Stimulated activated naive B cell treated with anti-CD40 and anti-IgM and Interleukin-4, amounts not matched to agents 10 μg/mL and 1 μg/mL and 100 μg/mL, for 72 hours (primary cell): ENCODE measurements at places on chromosomes 2 and 18.

GRCh38 chr2:62586981-62587380 is 81.0 kb upstream of the TMEM17 start:
- no peak for DNase-seq

DNA sequence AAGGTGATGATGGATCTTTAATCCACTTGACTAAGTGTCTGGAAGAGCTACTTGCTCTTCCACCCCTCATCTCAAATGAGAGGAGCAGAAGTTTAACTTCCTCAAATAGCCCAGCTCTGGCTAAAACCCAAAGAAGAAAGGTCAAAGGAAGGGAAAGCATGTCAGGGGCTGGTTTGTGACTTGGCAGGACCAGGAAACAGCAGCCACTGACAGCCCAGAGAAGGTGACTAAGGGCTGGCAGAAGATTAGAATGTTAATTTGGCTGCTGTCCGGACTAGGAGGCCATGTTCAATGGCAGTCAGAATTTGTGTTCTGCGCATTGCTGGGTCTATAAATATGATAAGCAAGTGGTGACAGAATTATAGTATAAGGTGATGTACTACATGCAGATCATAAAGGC is 386.2 kb downstream of the SETBP1 start:
- peak; percentile 11 for DNase-seq

DNA sequence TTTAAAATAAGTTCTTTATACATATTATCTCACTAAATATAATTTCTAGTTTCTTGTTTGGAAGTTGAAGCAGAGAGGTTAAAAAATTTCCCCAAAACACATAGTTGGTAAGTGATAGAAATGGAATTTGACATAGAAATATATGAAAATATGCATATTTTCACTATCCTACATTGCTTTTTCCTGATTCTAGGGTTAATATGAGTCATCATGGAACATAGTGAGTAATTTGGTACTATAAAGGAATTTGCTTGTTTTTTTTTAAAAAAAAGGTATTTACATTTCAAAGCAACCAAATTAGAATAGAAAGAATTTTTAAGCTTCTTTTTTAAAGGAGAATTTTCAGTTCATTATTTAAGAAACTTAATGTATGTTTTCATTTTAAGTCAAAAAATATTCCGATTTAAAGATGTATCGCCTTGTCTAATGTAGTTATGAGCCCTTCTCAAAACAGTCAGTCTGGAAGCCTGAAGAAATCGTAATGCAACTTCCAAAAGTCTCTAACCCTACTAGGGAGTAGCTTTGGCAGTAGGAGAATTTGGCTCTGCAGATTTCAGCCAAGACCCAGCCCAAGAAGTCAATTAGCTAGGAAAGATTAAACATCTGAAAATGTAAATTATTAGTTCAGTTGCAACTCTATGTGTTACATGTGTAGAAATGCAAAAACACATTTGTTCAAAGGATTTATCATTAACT is 147.3 kb downstream of the RDH14 start:
- no peak for DNase-seq

DNA sequence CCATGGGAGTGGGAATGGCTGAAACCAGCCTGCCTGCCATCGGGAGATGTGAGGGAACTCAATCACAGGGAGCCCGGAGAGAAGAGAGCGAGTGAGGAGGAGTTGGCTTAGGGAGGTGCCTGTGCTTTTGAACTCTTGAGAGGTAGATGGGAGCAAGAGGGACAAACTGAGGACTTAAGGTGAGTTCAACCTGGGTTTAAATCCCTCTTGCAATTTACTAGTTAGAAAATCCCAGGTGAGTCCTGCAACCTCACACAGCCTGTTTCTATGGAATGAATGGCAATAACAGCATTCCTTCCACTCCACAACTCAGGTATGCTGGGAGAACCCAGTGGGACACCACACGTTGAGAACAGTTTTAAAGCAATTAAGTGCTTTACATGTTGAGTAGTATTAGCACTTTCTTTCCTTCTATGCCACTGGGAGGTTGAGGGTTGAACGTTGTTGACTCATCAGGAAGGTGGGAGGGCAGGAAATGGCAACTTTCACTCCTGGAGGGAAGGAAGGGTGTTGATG is 57.3 kb downstream of the VIT start:
- no peak for DNase-seq

DNA sequence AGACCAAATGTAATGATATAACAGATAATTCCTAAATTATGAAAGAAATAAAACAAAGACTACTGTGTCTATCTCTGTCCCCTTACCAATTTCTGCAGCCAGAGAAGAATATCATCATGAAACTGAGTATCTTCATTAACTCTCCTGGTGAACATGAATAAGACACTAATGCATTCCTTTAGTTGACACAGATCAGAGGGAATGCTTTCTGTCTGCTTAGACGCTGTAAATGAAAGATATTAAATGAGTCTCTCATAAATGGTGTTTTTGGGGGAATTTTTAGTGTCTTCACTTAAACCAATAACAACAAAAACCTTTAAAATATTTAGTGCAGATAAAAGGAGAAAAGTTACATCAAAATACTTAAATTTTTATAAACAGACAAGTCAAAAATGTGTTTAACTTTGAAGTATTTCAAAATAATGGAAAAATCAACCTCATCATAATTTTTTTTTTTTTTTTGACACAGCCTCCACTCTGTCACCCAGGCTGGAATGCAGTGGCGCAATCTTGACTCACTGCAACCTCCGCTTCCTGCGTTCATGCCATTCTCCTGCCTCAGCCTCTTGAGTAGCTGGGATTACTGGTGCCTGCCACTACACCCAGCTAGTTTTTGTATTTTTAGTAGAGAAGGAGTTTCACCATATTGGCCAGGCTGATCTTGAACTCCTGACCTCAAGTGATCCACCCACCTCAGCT is 16.0 kb downstream of the EPG5 start:
- no peak for DNase-seq

DNA sequence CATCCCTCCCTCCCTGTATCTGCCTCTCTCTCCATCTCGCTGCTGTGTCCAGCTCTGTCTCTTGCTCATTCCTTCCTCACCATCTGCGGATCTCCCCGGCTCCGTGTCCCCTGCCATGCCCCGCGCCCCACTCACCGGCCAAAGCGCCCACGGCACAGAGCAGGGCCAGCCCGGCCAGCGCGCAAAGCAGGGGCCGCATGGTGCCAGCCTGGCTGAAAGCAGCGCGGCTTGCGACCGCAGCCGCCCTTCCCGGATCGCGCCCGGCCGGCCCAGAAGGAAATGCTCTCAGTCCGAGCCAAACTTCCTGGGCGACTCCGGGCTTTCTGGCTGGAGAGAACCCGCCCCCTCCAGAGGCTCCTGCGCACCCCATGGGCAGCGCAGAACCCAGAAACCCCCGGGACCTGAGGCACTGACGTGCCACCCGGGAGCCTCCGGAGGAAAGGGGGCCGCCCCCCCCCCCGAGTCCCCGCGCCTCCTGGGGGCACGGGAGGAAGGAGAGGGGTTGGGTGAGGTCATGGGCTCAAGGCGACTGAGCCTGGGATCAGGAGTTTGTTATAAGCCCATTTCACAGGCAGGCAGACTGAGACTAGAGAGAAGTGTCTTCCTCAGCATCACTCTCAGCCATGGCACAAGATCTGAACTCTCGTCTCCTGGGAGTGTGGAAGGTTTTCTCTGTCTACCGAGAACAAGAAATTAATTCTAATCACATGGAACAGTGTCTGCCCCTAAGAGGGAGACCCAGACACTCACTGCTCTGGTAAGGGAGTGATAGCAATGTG is 45.2 kb upstream of the RAB6C start:
- DNase-seq = no peak

- no peak for DNase-seq
Measured at GRCh38 chr2:207539470-207539869, 9.7 kb downstream of the CREB1 start.
